ENCODE measurements at places on chromosomes 2 and 18. TPM values are rescaled to one million over a fixed set of nuclear protein-coding genes. Genes with fewer than 3 reads are reported as not detected.

- no peak overlapping the region for H3K27ac ChIP-seq
- peaks cover 11% of the 10 kb centered on the region for H3K4me1 ChIP-seq
- H3K27me3 ChIP-seq = no peaks in the 10 kb centered on the region
- H3K4me3 ChIP-seq = no peak overlapping the region
- H3K36me3 ChIP-seq = no peaks in the 10 kb centered on the region
These were observed 39.4 kb downstream of the AGAP1 start for GRCh38 chr2:235533198-235533597.

DNA sequence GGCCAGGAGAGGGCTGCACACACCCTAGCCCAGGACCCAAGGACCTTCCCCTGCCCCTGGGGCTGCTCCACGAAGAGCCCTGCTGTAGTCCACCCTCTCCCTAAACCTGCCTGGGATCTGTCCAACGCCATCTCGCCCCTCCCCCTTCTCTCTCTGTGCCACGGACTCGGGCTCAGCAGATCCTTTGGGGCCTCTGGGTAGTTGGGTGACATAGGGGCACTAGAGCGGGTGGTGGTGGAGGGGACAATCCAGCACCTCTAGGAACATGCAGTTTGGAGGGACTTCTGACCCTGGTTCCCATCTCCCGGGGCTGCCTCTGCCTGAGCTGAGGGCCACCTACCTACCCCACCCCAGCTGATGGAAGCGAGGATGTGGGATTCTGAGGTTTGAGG, 7.3 kb upstream of the CRYBA2 start:
- DNase-seq = no peak
- H3K4me3 ChIP-seq = no peak overlapping the region
- H3K4me1 ChIP-seq = peaks cover 31% of the 10 kb centered on the region
- no peaks in the 10 kb centered on the region for H3K36me3 ChIP-seq
- H3K27ac ChIP-seq = no peak overlapping the region
- H3K27me3 ChIP-seq = peaks cover 100% of the 10 kb centered on the region

DNA sequence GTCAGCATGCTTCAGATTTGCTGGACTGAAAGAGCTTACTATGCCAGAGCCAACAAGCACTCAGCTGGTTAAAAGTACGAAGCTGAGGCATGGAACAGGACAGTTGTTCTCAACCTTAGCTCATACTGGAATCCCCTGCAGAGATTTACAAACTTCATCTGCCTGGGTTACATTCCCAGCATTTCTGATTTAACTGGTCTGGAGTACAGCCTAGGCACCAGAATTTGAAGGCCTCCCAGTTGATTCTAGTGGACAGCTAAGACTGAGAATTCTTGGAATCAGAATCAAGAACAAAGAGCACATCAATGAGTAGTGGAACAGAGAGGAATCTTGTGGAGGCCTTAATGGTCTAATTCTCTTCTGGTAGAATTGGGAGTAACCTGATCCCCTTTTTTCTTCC, 298.2 kb upstream of the NXPH2 start:
- no peaks in the 10 kb centered on the region for H3K4me1 ChIP-seq
- no peaks in the 10 kb centered on the region for H3K27me3 ChIP-seq
- no peak overlapping the region for H3K27ac ChIP-seq
- no peaks in the 10 kb centered on the region for H3K36me3 ChIP-seq
- DNase-seq = no peak

The SERPINB13 gene
- not detected for total RNA-seq

DNA sequence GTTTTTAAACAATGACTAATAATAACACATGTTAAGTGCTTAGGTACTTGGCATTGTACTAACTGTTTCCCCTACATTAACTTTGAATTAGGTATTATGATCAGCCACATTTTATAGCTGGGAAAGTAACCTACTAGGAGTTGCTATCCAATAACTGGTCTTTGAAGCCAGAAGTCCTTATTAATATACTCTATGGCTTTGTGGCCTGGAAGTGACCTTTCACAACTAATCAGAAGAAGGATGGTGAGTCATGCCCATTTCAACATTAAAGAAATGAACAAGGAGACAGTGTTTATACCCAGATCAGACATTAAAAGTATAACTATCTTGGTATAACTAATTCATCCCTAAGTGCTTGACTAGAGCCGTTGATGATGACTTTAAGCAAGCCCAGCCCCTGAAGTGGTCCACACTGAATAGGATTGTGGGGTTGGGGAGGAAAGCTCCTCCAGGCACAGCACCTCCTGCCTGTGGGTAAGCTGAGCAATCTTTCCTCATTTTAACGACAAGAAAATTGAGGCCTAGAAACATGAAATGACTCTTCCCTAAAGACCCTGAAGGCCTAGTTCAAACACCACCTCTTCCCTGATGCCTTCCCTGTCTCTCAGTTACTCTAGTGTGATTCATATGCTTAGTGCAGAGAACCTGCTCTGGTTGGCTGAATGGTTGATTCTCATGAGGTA, 71.6 kb upstream of the RFX8 start:
- H3K36me3 ChIP-seq = no peaks in the 10 kb centered on the region
- H3K4me3 ChIP-seq = no peak overlapping the region
- no peaks in the 10 kb centered on the region for H3K4me1 ChIP-seq
- no peak for DNase-seq

DNA sequence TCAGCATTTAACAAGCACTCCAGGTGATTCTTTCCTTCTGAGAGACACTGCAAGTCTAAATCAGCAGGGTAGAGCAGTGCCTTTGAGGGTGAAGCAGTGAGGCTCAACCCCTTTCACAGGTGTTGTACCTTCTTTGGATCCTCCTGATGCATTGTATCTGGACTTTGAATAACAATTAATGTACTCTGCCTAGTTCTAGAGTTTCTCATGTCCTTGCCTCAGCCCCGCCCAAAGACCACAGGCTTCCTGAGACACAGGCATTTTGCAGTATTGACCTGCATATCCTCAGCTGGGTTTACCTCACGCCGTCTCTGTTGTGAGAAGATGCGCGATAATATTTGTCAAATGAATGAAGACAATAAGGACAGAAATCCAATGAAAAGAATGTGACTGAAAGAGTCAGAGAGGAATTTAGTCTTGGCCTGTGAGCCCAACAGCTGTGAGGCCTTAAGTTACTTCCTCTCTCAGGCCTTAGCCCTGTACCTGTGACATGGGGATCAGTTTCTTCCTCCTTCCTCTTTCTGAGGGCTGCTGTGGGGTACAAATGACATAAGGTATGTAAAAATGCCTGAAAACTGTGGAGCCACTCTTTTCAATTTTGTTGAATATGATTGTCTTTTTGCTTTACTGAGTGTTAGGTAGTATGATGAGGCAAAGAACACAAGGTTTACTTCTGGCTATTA, 43.7 kb downstream of the WIPF1 start:
- peaks cover 18% of the 10 kb centered on the region for H3K4me1 ChIP-seq

The MEMO1 gene
- 41.9 TPM for total RNA-seq

DNA sequence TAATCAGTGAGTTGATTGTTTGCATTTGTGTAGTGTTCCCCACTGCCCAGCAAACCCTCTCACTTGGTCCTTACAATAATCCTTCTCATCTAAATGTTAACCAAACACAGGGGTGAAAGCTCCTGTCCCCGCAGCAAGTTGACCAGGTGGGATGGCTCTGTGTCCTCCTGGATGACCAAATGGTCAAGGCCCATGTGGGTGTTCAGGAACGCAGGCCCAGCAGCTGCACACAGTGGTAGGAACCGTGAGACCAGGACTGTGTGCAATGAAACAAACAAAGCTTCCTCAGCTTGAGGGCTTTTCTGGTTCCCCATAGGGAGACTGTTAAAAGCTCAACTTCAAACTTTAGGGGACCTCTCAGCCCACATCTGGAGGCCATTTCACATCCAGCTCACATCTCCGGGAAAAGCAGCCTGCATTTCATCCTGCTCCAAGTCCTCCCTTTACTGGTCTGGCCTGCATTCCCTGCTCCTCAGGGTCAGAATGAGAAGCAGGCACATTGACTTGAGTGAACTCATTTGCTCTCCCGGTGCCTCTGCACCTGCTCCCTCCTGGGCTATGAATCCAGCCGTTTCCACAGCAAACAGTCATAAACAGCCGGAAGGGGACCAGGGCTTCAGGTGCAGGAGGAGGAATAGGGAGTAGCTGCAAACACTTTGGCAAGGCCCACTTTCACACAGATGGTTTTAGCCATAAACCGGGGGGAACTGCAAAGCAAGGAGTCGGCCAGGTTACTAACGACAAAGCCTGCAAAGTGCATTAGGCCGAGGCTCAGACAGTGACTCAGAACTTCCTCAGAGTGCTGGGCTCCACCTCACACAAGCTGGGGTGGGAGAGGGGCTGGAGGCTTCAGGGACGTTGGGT, 144.7 kb downstream of the CAPN13 start:
- no peaks in the 10 kb centered on the region for H3K27me3 ChIP-seq
- no peak overlapping the region for H3K27ac ChIP-seq
- peaks cover 18% of the 10 kb centered on the region for H3K4me1 ChIP-seq
- no peaks in the 10 kb centered on the region for H3K36me3 ChIP-seq

The PSMG2 gene
- 39.5 TPM for total RNA-seq

The TUBA4B gene
- not detected for total RNA-seq

The ASPRV1 gene
- total RNA-seq = 0.63 TPM

GRCh38 chr2:144063602-144064001, 456.3 kb downstream of the ZEB2 start:
- H3K36me3 ChIP-seq = no peaks in the 10 kb centered on the region
- no peak for DNase-seq
- H3K27me3 ChIP-seq = no peaks in the 10 kb centered on the region
- H3K27ac ChIP-seq = no peak overlapping the region
- no peak overlapping the region for H3K4me3 ChIP-seq

The MTX2 gene
- total RNA-seq = 52.0 TPM

- H3K4me3 ChIP-seq = no peak overlapping the region
- no peak for DNase-seq
- no peak overlapping the region for H3K27ac ChIP-seq
- H3K4me1 ChIP-seq = peaks cover 4% of the 10 kb centered on the region
These were observed 5.6 kb upstream of the WDFY1 start for GRCh38 chr2:223950448-223951347.
